ENCODE measurements at places on chromosomes 4 and X. TPM values are rescaled to one million over a fixed set of nuclear protein-coding genes. Genes with fewer than 3 reads are reported as not detected.

DNA sequence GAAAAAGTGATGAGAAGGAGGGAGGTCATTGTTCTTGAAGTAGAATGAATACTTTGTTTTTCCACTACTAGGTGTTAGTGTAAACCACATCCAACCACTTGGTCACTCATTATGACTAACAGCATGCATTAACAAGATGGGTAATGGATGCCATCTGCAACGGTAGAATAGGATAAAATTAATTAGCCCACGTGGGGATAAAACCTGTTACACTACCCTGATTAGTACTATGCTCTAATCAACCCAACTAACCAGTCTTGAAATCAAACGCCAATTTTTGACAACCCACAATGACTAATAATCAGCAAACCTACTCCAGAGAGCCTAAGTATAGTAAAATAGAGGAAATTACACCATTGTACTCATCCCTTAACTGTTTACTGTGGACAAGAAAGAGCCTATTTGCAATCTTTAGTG lies 93.4 kb upstream of the MCF2 start:
- no peak for DNase-seq

- DNase-seq, result no peak
Observed at GRCh38 chrX:103373581-103373980, 2.8 kb upstream of the BEX3 start.

The DDX3X gene
- 338 TPM for total RNA-seq

DNA sequence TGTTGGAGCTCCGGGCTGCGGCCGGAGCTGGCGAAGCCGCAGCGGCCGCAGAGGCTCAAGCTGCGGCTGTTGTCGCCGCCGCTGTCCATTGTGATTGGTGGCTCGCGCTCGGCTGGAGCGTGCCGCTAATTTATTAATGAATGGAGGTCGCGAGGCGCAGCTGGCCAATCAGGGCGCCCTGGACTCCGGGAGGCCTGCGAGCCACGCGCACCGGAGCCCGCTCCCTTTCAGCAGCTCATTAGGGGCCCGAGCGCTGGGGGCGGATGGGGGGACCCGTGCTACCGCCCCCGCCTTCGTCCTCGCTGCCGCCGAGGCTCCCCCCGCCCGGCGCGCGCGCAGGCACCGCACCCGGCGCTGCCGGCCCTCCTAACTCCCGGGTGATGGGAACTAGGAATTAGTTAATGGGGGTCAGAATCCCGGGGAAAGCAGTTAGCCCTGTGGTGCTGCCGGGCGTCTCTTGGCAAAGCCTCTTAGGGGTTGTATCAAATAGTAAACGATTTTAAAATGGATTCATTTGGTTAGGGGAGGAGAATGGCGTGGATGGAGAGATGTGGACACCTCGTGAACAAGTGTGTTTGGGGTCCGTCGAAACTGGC lies 589 bp upstream of the NEUROG2 start:
- DNase-seq, result peak; percentile 83

DNA sequence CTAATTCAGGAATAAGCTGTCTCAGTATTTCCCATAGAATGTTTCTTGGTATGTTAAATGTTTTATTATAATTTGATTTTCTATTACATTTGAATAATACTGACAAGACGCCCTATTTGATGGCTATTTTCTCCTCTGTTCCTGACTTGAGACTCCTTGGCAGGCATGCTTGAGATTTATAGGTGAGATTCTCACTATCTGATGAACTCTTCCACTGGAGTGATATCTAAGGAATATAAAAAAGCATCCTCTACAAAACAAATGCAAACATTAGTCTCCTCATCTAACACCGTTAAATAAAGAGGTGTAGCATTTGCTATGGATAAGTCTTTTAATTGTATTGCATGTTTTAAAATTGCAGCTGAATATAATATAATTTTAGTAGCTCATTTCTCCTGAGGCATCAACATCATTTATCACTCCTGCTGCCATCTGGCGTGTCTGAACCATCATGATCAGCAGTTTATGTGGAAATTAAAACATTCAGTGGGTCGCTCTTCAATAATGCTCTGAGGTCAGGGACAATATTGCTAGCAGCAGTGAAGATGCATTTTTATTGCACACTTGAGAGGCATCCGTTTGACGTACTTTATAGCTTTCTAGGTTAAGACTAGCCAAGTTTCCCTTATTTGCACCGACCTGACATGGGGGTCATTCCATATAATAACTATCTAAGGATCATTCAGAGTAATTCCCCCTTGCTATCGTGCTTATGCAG lies 210.4 kb upstream of the GALNTL6 start:
- no peak for DNase-seq

The CLCN4 gene
- total RNA-seq, result 6.9 TPM

DNA sequence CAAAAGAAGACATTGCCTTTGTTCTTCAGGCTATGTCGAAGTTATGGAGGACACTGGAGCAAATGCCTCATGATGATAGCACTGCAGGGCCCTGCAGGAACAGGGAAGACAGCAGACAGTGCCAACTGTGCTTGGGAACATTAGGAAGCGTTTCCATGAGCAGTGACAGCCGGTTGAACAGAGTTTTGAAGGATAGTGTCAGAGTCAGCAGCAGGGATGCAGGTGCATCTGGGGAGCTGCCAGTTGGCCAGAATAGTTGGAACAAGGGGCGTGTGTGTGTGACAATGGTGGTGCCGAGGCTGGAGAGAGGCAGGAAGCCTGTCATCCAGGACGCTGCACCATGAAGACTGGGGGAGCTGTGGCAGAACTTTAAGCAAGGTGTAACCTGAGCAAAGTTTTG lies 88.6 kb downstream of the SHROOM3 start:
- no peak for DNase-seq

GRCh38 chrX:134849390-134849789 lies 141.4 kb upstream of the SMIM10 start:
- no peak for DNase-seq
